BJ (cell line): ENCODE measurements at places on chromosomes 6 and 20.

GRCh38 chr6:91181416-91181815, 594.5 kb upstream of the MAP3K7 start:
- DNase-seq = no peak

DNA sequence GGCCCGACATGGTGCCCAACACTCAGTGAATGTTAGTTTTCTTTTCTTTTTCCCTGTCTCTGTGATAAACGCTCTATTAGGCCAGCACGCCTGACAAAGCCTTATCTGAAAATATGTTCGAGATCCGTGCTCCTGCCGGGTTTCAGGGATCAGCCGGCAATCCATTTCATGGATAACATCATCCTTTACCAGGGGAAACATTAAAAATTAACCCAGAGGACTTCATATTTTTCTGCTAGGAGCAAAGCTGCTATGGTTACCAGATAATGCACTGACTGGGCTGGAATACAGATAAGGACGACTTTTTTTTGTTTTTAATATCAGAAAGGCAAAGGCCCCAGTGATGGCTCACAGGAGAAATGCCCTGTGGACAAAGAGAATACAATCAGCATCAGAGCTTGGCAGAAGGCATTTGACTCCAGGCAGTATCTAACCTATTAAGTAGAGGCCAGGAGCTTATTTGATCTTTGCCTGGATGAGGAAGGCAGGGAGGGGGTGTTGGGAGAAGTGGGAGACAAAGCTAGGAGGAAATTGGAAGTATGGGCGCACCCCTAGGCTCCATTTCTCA, 482.0 kb upstream of the CHD6 start:
- DNase-seq = no peak

DNA sequence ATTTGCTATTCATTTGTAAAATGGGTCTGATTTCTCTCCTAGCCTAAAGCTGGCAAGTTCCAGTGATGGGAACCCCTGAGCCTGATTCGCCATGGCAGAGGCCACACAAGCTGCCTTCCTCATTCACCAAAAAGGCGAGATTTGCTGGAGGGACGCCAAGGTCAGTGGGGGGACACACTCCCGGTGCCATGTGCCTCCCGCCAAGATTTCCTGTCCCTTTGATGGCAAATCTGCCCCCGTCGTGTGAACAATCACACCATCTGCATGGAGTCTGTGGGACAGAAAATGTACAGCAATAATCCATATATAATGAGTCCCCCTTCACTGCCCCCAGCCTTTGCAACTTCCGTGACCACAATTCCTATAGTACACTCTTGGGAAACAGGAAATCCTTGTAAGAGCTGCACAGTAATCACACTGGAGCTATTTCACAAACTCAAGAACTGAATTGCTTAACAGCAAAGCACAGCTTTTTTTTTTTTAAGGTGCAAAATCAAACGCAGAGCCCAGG, 15.7 kb upstream of the IGF2R start:
- DNase-seq = no peak

DNA sequence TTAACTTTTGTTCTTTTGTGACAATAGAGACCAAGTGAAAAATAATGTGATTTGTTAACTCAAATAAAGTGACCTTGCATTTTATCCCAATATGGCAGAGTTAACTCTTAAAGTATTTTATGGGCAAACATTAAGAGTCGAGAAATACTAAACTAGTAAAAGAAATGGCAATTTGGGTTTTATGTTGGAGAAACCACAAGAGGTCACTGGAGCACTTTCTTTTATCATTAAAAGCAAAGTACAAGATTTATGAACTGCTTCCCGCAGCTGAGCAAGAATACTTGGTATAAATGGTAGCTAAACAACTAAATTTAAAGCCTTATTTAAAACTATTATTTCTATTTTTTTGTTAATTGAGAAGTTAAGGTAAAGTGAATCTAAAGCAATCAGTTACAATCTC, 33.5 kb upstream of the MCM9 start:
- DNase-seq = no peak

DNA sequence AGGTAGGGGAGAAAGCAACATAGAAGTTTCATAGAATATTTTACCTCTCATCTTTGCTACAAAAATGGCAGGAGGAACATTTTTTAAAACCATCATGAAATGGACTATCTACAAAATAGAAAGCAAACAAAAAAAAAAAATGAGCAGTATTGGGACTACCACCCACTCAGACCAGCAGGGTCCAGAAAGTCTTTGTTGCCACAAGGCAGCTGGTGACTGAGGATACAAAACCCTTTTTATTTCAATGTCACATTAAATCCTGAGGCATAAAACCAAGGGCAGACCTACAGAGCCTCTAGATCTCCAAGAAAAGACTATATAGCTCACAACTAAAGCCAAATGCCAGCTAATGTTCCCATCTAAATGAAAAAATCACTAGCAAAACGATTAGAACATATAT, 282.2 kb downstream of the PTPRK start:
- no peak for DNase-seq

- no peak for DNase-seq
Measured at GRCh38 chr6:89934685-89935366, 40.6 kb downstream of the GJA10 start.

- no peak for DNase-seq
Measured at GRCh38 chr6:28347119-28347518, 2.6 kb upstream of the ZKSCAN3 start.

DNA sequence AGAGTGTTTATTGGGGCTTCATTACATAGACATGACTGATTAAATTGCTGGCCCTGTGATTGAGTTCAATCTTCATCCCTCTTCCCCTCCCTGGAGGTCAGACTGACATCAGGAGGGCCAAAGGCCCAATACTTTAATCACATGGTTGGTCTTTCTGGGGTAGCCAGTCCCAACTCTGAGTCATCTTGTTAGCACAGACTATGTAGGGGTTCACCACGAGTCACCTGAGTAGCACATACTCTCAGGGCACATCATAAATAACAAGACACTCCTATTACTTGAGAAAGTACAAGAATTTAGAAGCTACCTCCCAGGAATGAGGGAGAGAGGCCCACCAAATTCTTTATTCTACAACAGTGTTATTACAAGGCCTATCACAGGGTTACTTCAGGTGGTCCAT, 11.3 kb downstream of the GINS1 start:
- no peak for DNase-seq

DNA sequence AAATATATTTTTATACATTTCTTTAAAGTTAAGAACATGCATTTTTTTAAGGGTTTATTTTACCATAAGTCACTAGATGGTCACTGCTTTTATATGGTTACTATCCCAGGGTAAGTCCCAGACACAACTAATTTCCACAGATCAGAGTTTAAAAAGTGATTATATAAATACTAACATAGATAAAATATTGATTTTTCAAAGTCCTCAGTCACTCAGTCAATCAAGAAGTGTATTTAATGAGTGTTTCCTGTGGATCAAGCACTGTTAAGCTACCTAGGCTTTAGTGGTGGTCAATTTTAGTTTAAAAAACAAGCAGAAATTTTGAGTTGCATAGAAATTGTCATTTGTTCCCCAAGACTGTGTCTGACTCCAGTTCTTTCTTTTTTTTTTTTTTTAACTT, 399.5 kb upstream of the SYNCRIP start:
- no peak for DNase-seq

GRCh38 chr6:28264834-28265401, 2.0 kb upstream of the ZSCAN26 start:
- DNase-seq = no peak

- DNase-seq = no peak
Measured at GRCh38 chr20:54668271-54669039, 193.1 kb downstream of the DOK5 start.
